ENCODE measurements at places on chromosomes 12 and 14.

DNA sequence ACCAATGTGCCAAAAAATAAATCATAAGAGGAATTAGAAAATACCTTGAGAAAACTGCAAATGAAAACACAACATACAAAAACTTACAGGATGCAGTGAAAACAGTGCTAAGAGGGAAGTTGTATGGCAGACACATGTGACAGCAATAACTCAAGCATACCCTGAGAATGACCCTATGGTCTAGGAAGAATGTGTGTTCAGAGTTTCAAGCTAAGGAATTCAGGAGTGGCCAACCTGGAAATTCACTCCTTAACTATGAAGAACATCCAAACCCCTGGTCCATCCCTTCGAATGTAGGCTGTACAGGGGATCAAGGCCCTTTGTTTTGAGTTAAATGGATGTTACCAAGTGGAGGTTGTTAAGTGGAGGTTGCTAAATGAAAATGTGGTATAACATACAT, 16.7 kb upstream of the TTC9 start:
- DNase-seq: no peak

DNA sequence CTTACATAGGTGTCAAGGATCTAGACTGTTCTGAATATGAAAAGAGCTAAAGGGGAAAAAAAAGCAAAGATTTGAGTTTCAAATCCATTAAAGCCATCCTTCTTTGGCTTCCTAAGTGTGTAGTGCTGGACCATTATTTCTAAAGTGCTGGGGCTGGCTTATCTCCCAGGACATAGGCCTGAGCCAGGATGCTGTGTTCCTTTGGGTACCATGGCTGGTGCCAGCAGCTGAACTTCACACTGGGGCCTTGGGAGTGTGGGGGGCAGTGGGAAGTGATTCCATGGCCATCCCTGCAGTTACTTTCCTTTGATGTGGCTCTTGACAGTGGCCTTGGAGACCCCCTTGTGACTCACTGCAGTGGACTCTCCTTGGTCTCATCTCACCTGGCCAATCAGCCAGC, 20.8 kb downstream of the PRMT8 start:
- DNase-seq: no peak

DNA sequence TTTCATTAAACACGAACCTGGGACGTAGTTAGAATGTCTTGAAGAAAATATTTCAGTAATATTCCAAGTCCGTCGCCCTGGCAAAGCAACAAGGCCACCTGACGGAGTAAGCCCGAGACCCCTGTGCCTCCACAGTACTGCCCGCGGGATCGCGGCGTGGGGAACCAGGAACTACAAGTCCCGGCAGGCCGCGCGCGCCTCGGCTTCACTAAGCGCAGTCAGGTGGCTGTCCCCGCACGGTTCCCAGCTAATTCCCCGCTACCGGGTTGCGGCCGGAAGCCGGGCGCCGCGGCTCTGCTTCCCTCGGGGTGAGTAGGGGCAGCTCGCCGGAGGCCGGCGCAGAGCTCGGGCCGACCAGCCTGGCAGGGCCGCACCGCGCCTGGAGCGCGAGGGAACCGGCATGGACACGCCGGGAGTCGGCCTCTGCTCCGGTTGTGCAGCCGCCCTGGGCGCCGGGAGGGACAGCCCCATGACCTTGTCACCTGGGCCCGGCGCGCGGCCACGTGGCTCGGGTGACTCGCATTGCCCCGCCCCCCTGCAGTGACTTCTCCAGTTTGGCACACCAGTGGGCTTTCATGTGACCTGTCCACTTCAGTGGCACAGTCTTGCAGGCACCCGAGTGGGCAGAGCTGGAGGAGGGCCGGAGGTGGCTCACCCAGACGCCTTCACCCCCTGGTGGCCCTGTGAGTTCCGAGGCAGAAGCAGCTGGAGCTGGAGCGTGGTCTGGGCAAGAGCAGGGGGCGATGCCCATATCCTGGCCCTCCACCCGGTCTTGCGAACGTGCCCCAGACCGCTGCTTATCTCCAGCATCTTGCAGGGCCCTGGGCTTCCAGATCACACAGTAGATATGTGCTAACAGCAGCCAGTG, at the start of gene ADCK1:
Gene ADCK1 (plus strand): TSS at position 247 of the 868 bp plus-strand sequence. CDS start 18,870 bp downstream, outside the sequence.
- peak; percentile 60 for DNase-seq

DNA sequence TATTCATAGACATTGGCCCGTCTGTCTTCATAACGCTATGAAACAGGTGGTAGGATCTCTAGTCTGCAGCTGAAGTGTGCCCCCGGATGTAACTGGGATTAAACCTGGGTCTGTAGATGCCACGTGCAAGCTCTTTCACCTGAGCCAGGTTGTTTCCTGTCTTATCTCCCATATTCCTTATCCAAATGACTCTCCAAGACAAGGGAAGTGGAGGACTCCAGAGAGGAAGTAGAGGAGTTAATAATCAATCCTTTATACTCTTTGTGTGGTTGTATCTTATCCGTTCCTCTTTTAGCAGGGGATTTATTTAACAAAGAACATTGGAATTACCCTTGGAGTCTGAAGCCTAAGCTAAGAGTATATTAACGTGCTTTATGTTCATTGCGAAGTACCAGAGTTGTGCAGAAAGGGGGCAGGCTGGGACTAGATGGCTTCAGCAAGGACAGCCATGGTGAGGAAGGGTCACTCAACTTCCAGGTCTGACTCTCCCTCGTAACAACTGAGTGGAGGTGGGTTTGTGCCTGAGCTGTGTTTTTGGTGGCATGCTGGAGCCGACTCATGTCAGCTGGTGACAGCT, 82.8 kb downstream of the RIN3 start:
- DNase-seq: no peak

- DNase-seq: peak; percentile 25
Measured at GRCh38 chr12:24822121-24822899, 126.6 kb downstream of the BCAT1 start.

DNA sequence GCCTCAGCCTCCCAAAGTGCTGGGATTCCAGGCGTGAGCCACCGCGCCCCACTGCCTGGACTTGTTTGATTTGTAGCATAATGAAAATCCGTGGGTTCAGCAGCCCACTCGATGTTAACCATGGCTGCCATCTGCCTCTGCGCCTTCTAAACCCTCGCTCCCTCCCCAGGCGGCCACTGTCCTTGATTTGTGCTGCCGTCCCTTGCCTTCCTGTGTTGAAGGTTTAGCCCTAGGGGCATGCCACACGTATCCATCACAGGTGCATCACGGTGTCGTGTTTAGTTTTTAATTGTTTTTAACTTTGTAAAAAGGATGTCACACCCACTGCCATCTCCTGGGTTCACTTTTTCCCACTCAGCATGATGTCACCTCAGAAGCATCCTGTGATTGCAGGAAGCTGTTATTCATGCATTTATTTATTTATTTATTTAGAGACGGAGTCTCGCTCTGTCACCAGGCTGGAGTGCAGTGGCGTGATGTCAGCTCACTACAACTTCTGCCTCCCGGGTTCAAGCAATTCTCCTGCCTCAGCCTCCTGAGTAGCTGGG, 24.5 kb upstream of the ULK1 start:
- peak; percentile 85 for DNase-seq

DNA sequence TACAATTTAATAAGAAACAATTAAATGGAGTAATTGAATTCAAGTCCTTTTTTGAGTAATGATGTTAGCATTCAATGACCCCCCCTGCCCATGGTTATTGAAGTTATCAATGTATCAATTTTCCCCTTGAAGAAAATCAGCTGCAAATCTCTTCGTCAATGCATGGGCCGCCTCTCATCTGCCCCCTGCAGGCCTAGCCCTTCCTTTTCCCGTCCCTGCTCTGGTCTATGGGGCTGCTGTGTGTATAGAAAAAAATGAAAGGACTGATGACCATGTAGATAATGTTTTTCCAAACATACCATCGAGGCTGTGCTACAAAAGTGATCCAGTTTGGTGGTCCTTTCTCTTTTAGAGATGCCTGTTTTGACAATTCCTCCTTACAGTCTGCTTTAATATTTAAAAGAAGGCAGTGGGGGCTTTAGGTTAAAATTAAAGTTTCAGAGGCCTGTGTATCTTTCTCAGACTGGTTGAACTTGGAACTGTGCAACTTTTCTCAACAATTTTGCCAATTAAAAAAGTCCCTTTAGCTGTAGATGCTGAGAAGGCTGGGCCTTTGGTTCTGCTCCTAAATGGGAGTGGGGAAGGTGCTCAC, 98.4 kb downstream of the APAF1 start:
- no peak for DNase-seq

DNA sequence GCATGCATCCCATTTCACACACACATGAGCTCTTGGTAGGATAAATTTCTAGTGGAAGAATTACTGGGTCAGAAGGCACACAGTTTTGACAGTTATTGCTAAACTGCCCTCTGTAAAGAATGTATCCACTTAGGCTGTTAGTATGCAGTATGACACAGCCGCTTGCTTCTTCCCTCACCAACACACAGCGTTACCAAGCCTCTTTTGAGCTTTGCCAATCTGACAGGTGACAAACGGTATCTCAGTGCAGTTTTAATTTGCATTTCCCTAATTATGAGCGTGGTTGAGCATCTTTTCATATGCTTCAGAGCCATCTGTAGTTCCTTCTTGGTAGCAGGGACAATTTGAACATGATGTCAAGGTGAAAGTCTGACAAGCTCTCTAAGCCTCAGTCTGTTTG, 42.9 kb downstream of the HRK start:
- DNase-seq: no peak

- DNase-seq: no peak
Measured at GRCh38 chr12:40262657-40263056, 37.9 kb downstream of the LRRK2 start.

- no peak for DNase-seq
Measured at GRCh38 chr14:35855876-35856481, 29.8 kb downstream of the BRMS1L start.

GRCh38 chr12:32507942-32508320, 108.6 kb downstream of the FGD4 start:
- DNase-seq: no peak

DNA sequence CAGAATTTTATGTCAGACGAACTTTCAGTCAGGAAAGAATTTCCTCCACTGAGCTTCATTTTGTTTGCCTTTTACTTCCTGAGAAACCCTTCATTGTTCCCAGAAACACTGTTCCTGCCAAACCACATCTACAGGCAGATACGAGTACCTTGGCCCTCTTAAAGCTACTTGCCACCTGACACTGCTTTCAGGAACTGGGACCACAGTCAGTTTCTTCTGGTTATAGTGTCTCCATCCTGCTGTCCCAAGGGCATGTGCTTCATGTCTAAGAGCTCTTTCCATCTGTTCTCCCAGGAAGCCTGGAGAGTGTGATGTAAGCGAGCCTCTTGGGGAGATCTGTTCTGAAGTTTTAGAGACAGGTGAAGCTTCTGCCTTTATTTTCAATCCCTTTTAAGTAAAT, 161.7 kb upstream of the PLEKHA5 start:
- DNase-seq: no peak

DNA sequence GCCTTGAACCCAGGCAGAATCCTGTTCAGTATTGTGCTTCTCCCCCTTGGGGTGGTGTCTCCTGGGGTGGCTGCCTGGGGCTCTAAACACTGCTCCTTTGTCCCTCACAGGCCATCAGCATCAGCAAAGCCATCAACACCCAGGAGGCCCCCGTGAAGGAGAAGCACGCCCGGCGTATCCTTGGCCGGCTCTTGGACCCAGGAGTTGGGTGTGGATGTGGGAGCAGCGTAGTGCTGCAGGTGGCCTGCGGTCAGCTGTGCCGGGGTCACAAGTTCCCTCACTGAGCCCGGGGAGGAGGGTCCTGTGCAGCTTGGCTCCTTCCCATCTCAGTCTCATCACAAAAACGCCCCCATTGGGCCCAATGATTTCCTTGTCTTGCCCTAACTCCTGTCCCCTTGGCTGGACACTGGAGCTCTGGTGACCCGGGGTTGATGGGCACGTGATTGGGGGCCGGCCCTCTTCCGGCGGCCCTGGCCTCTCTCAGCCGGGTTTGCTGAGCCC, 12.7 kb downstream of the HIP1R start:
- no peak for DNase-seq

DNA sequence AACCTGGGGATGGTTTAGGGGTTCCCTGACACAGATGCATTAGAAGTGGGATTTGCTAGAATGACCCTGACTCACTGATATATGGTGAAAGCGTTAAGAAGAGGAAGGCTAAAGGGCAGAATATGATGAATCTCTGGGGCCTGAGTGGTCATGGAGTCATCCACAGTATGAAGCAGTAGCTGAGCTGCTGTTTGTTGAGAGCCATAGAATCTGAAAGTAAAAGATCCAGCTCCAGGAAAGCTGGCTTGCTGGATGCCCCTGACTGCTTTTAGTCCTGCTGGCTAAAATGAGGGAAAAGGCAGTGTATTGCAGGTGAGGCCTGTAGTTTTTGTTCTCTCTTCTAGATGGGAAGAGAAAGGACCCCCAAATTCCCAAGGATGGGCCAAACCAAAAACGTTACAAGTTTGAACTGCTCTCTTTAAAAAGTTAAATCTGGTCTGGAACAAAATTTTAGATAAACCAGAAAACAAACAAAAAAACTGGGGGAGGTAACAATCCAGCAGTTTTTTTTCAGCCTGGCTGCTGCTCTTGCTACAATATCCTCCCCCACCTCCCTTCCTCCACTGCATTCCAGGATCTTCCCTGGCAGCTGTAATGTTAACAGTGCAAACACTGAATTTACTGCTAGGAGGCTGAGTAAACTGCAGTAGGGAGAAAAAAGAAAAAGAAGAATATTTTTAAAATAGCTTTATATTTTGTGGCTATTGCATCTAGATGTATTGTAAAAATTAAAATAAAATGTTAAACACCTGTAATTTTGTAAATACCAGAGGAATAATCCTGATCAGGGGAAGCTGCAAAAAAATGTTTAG, 16.5 kb downstream of the SEL1L start:
- no peak for DNase-seq

DNA sequence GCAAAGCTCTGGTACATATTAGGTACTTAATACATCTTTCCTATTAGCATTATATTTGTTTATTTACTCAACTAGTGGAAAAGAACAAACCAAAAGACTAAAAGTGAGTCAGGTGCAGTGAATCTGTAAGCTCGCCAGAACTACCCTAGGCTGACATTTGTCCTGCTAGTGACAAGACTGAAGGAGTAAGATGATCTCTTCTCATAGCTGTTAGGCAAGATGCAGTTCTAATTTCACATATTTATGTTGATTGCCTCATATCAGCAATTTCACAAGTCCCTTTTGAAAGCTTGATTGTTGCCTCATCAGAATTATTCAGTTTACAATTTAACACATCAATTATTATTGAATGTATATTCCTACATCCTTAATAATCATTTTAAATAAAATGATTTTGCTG, 293.0 kb upstream of the NAV3 start:
- DNase-seq: no peak

- DNase-seq: peak; percentile 16
Measured at GRCh38 chr14:60064491-60065072, 27.1 kb upstream of the PCNX4 start.

DNA sequence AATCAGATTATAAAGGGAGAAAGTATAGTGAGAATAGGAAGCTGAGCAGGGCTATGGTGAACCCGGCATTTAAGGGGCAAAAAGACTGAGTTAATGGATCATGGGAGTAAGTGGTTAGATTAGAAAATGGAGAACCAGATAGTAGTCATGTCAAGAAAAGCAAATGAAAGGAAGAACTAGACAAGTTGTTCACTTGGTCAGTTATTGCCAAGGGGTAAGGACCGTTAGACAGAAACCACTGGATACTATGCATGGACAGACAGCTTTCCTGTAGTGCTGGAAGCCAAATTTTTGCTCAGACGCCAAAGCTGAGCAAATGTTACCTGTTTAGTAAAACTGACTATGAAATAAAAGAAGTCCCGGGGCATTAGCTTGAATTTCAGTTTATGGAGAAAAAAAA, 3.8 kb downstream of the LIMA1 start:
- DNase-seq: no peak

Measured in A172 (cell line).